ENCODE measurements at places on chromosomes 6 and 20. TPM values are rescaled to one million over a fixed set of nuclear protein-coding genes. Genes with fewer than 3 reads are reported as not detected.

TMEM244 gene
- 0.22 TPM for total RNA-seq

PRSS35 gene
- total RNA-seq, result 102 TPM

AKAP12 gene
- total RNA-seq, result 148 TPM

THEMIS gene
- total RNA-seq, result not detected
